ENCODE measurements at places on chromosomes 4 and X.

- no peak for DNase-seq
Measured at GRCh38 chrX:110430293-110431076, 71.8 kb downstream of the RTL9 start.

GRCh38 chr4:3369781-3370674, 71.7 kb upstream of the HGFAC start:
- peak; percentile 80 for DNase-seq

DNA sequence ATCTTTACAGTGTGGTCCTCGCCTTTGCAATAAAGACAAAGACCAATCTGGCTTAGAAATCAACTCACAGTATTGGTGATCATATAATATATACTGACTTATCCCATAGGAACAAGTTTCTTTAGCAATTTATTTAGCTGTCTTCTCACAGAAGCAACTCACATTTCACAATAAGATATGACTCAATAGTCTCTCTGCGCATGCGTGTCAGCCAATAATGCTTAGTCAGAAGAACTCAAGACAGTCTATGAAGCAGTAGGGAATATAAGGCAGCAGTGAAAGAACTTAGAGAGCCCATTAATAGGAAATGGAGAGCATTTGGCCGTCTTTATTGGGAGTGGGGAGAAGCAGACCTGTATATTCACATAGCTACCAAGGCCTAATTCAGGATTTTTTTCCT, 216.7 kb downstream of the IL13RA2 start:
- DNase-seq, result no peak

DNA sequence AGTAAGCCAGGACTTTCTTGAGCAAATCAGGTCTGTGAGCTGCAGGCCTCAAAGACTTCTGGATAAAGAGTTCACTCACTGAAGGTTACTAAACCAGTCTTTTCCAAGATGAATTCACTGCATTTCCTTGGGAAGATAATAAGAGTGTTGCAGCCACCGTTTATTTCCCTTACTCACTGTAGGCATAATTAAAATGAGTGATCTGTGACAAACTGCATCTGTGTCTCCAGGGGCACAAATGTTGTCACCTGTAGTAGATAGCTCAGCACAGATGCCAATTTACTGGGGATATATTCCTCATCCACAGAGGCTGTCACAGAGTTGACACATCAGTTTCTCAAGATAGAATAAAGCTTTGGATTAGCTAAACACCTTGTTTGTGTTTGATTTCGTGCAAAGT, 580.2 kb downstream of the SPRY1 start:
- no peak for DNase-seq

GRCh38 chrX:27186671-27187070, 276.5 kb downstream of the PPP4R3C start:
- DNase-seq, result peak; percentile 7

DNA sequence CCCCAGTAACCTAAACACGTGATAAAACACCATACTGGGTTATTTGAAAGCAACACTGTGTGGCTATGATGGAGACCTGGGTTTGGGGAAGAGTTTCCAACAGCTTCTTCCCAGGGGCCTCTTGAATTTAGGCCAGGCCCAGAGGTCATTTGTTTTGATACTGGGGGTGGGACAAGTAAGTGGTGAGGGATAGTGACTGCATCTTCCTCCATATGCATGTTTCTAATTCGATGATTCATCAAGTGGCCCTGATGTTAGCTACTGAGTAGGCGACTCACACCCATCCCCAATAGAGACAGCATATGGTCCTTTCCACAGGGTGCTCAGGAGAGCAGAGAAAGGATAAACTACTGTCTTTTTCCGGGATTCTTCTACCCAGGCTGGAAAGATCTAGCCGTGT, 2.7 kb downstream of the NDP start:
- no peak for DNase-seq

DNA sequence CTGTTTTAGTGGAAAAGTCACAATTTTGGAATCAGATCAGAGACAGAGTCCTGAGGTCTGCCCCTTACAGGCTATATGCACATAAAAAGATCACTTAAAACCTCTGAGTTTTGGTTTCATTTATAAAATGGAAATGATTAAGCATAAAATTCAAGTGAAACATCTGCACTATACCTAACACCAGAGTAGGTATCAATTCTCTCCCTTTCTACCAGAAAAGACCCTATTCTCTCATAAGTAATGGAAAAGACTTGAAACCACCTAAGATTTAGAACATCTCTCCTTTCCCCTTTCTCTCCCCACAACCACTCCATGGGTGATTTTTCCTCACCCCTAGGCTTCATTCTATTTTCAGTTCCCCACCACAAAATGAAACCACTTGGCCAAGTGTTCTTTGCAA, 907 bp downstream of the LHFPL1 start:
- DNase-seq, result peak; percentile 38

- no peak for DNase-seq
Measured at GRCh38 chr4:22873899-22874298, 181.2 kb downstream of the GBA3 start.

DNA sequence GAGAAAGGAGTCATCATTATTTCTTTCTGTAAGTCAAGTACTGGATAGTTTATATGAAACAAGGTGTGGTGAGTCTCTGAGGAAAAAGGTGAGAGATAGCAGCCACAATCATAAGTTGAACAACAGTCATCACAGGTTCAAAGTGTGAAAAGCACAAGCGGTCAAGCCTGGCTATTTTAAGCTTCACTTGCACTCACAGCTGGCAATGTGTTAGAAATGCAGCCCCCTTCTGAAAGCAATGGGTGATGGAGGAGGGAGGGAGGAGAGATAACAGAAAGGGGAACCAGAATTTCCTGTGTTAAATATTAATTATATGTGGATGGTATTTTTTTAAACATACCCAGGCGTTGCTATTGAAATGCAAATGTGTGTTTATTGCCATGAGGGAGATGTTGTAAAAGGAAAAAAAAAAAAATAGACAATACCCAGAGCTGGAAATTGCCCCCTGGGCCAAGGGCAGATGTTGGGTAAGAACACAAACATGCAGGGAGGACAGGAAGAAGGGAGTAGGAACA, 26.9 kb upstream of the BMP3 start:
- DNase-seq, result no peak

GRCh38 chr4:3773552-3774001, 7.4 kb downstream of the ADRA2C start:
- DNase-seq, result no peak

GRCh38 chr4:17060230-17060629, 161.8 kb upstream of the LDB2 start:
- DNase-seq, result no peak
